Mesenteric fat pad (tissue), 1 donor: ENCODE measurements at places on chromosomes 3 and 15.

GRCh38 chr3:43707266-43707665 lies 16.5 kb downstream of the ABHD5 start:
- DNase-seq = no peak

DNA sequence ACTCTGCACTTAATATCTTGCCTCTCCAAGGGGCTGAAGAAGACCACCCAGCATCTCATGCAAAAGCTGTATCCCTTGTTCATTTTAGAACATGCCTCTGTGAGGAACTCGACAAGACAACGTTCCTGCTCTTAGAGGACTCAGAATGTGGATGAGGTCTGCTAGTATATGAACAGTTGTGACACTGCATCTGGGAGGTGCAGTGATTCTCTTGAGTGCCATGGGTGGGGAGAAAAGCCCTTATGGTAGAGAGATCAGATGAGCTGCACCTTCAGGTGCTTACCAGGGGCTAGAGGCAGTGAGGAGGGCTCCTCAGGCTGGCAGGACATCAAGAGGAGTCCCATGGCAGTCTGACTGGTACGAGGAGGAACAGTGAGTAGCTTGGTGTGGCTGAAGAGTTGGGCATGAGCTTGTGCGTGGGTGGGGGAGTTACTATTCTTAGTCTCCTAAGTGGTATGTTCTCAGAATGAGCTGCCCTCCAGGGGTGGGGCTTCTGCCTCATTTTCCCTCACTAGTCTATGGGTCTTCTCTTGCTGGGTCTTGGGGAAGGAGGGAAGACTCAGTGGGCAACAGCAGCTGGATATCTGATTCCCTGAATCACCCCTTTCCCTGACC lies 56.7 kb upstream of the ATP2B2 start:
- peak; percentile 77 for DNase-seq

DNA sequence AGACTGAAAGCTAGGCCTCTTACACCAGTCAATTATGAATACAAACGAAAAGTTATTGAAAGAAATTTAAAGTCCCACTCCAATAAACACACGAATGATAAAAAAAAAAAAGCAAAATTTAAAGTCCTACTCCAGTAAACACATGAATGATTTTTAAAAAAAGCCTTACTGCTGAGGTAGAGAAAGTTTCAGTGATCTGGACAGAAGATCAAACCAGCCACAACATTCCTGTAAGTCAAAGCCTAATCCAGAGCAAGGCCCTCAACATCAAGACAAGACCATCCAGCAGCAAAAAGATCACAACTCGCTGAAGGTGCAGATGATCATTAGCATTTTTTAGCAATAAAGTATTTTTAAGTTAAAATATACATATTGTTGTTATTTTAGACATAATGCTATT lies 95.6 kb upstream of the LIPC start:
- no peak for DNase-seq

- no peak for DNase-seq
Measured at GRCh38 chr15:71501344-71502076, 308.8 kb upstream of the NR2E3 start.

DNA sequence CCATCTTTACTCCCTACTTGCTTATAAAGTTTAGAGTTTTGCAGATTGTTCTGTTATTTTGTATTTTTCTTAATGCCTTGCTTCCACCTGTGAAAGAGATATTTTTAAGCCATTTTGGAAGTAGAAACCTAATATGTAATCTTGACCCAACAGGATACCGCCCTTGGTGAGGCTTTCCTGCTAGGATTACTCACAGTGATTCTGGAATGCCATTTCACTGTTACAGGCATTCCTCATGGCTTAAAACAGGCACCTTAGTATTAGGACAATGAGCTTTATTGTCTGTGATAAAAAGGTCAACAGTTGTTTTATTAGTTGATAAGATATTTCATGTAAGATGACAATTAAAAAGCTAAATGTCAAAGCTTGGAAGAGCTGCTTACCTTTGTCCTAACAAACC lies 58.2 kb downstream of the PHLDB2 start:
- DNase-seq = no peak

GRCh38 chr3:72820415-72820814 lies 27.8 kb downstream of the SHQ1 start:
- no peak for DNase-seq

GRCh38 chr3:72896996-72897757 lies 9.3 kb downstream of the GXYLT2 start:
- no peak for DNase-seq

- DNase-seq = no peak
Measured at GRCh38 chr15:77720655-77721054, 87.9 kb upstream of the LINGO1 start.

GRCh38 chr3:39127908-39128304 lies 20.4 kb downstream of the TTC21A start:
- no peak for DNase-seq

DNA sequence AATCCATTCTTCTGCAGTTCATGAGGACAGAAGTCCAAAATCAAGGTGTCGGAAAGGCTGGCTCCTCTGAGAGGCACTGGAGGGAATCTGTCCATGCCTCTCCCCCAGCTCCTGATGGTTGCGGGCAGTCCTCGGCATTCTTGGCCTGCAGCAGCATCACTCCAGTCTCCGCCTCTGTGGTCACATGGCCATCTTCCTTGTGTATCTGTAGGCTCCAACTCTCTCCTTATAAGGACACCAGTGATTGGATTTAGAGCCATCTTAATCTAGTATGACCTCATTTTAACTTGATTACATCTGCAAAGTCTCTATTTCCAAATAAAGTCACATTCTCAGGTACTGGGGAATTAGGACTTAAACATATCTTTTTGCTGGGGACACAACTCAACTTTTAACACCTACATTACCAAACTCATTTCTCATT lies 56.0 kb upstream of the FLNB start:
- DNase-seq = no peak

- no peak for DNase-seq
Measured at GRCh38 chr15:94703596-94703995, 472.2 kb downstream of the MCTP2 start.

DNA sequence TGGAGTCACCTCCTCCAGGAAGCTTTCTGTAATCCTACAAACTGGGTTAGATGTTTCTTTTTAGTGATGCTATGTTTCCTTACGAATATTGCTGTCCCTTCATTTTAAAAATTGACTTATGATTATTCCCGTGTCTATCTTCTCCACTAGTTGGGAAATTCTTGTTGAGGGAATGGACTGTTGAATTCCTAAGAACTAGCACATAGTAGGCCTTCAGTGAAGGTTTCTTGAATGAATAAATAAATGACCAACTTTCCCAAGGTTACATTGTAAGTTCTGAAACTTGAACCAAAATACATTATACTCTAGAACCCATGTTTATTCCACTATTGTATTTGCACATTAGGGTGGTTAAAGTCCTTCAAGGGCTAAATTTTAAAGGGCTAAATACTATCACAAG lies 812 bp upstream of the IL20RB start:
- no peak for DNase-seq

DNA sequence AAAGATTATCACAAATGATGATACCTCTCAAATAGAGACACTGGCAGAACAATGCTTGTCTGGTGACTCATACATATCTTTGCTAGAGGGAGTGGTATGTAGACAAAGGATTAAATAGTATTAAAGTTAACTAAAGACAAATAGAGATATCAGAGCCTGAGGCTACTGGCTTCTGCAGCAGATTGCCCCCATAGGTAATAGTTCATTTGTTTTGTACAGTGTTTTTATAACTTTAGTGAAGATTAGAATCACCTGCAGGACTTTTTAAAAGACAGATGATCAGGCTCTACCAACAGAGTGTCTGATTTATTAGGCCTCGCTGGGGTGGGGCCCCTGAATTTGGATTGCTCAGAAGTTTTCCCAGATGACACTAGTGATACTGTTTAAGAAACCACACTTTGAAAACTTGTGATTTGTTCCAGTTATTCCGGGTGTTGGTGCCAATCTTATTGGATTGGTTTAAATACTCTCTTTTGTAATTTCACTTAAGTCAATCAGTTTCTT lies 96.4 kb downstream of the NAALADL2 start:
- no peak for DNase-seq

DNA sequence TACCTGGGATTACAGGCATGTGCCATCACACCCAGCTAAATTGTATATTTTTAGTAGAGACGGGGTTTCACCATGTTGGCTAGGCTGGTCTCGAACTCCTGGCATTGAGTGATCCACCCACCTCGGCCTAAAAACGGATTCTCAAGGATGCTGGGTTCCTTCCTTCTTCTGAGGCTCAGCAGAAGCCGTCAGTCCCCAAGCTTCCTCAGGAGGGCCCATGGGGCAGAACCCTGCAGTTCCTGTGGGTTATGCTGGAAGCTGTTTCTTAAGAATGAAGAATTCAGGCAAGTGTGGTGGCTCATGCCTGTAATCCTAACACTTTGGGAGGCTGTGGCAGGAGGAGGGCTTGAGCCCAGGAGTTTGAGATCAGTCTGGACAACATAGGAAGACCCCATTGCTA lies 29.0 kb upstream of the ZNF710 start:
- DNase-seq = no peak

GRCh38 chr3:193210618-193211017 lies 30.4 kb upstream of the PLAAT1 start:
- no peak for DNase-seq

DNA sequence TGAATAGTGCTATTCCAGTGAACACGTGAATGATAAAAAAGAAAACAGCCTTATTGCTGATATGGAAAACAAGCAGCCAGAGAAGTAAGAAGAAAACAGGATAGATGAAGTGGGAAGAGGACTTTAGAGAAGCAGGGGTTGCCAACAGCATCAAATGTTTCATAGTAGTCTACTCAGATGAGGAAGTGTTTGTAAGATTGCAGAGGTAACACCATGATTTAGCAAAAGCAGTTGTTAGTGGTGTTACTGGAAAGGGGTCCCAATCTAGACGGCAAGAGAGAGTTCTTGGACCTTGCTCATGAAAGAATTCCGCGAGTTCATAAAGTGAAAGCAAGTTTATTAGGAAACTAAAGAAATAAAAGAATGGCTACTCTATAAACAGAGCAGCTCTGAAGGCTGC lies 108.8 kb upstream of the MCTP2 start:
- DNase-seq = no peak
